ENCODE measurements at places on chromosomes 1 and 21.

DNA sequence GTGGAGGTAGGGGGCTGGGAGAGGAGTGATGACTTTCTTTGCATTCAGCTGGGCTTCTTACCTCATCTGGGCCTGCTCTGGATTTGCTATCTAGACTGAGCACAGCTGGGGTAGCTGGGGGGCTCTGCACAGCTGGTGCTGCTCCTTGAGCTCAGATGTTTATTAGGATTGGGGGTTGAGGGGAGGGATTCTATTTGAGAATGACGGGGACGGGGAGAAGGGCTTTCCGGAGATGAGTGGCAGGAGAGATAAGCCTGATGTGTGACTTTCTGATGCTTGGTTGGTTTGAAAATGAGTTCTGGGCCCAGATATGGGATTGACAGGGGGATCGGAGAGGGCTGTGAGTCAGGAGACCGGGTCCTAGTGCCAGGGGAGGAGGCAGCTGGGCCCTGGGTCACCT lies 146.1 kb upstream of the CSF3R start:
- DNase-seq: no peak

GRCh38 chr1:175188936-175189335 lies 3.6 kb downstream of the KIAA0040 start:
- no peak for DNase-seq

GRCh38 chr21:41210426-41211059 lies 42.6 kb downstream of the BACE2 start:
- DNase-seq: no peak

DNA sequence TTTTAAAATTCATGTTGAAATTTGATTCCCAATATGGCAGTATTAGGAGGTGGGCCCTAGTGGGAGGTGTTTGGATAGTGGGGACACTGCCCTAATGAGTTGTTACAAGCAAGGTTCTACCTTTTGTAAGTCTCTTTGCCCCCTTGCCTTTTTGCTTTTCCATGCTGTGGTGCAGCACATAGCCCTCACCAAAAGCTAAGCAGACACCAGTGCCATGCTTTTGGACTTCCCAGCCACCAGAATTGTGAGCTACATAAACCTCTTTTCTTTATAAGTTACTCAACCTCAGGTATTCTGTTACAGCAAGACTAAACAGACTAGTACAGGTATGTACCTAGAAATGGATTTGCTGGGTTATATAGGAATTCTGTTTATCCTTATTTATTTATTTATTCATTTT lies 13.7 kb downstream of the ZMYM4 start:
- DNase-seq: no peak
